ENCODE measurements at places on chromosomes 4 and X.

- DNase-seq, result no peak
Observed at GRCh38 chr4:6868386-6868785, 41.2 kb upstream of the TBC1D14 start.

- DNase-seq, result no peak
Observed at GRCh38 chr4:85569730-85570299, 94.9 kb downstream of the ARHGAP24 start.

DNA sequence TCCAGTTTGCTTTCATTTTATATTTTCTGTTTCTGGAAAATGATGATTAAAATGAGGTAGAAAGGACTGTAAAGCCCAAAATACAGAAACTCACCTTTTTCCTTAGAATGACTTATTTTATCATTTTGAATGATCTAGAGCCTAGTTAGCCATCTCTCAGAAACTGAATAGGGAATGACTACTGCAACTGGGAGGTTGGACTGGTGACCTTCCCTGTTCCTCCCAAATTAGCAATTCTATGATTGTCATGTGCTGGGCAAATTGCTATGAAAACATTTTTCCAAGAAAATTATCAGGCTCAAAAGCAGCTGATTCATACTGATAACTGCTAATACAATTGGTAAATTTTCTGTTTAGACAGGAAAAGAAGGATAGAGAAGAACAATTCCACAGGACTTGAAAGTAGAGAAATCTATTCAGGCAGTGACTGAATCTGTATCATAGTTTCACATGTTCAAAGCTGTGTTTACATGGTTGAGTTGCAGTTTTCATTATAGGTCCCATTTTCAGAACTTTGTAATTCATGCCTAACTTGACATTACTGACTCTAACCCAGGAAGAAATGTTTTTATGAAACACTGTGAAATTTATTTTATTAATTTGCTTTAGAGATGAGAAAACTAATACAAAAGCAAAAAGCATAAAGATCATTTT lies 43.4 kb upstream of the SEC24B start:
- DNase-seq, result no peak

GRCh38 chr4:156476359-156476758 lies 495.2 kb downstream of the PDGFC start:
- DNase-seq, result no peak

DNA sequence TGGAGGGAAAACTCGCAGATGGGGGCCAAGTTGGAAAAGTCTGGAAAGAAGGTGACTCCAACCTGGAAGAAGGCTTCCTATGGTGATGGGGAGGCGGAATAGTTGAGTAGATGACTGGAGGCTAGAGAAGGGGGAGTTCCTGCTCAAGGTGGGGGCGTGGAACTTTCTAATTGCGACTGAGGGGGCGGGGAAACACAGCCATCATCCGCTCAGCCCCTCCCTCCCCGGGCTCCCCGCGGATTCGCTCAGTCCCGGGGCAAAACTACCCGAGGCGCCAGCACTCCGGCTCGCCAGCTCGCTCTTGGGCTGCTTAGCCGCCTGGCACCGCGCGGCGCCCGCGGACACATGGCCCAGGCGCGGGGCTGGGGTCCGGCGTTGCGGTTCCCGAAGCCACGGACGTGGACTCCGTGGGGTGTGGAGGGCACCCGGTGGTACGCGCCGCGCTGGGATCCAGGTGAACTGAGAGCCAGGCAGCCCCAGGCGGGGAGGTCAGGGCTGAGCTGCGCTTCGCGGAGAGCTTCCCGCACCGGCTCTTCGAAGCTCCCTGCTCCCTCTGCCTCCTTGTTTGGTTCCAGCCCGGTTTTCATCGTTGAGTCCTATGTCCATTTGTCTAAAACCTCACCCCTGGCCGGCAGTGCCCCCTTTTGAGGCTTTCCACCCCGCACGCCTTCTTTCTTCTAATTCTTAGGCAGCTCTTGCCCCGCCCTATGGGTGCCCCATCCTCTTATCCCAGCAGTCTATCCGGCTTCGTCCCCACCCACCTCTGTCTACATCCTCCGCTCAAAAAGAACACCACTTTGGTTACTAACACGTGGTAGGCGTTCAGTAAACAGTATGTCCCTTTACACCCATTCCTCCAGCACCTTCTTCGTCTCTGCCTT lies 38.9 kb downstream of the STARD8 start:
- no peak for DNase-seq

DNA sequence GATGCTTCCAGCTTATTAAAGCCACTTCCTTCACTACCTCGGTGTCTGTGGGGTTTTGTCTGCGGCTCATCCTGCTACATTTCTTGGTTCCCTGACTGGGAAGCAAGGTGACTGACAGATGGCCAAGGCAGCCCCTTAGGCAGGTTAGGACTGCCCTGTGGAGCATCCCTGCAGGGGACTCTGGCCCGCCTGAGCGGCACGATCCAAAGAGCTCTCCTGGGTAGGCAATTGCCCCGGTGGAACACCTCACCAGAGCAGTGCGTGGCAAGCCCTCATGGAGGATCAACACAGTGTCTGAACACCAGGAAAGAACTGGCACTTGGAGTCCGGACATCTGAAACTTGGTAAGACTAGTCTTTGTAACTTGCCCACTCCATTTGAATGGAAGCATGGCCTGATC lies 1143.4 kb downstream of the ARAP2 start:
- no peak for DNase-seq

GRCh38 chr4:56757821-56758411 lies 63.6 kb downstream of the SPINK2 start:
- DNase-seq, result peak; percentile 46

GRCh38 chrX:72041176-72041575 lies 90.5 kb downstream of the RTL5 start:
- DNase-seq, result no peak

GRCh38 chrX:42149765-42150164 lies 226.4 kb upstream of the CASK start:
- no peak for DNase-seq

GRCh38 chrX:53319614-53320542 lies 38.5 kb upstream of the IQSEC2 start:
- no peak for DNase-seq

- no peak for DNase-seq
Observed at GRCh38 chrX:139815771-139816170, 107.8 kb upstream of the MCF2 start.

DNA sequence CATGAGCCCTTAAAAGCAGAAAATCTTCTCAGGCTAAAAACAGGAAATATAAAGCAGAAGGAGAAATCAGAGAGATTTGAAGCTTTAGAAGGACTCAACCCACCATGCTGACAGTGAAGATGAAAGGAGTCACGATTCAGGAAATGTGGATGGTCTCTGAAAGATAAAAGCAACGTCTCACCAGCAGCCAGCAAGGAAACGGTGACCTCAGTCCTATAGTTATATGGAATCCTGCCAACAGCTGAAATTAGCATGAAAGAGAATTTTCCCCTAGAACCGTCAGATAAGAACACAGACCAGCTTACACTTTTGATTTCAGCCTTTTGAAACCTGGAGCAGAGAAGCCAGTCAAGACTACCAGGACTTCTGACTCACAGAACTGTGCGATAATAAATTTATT lies 715.7 kb upstream of the HTR2C start:
- DNase-seq, result no peak

- DNase-seq, result no peak
Observed at GRCh38 chr4:118774321-118774720, 61.6 kb downstream of the SEC24D start.

GRCh38 chr4:84967243-84967690 lies 777 bp upstream of the WDFY3 start:
- no peak for DNase-seq

GRCh38 chrX:39731735-39732134 lies 366.0 kb downstream of the BCOR start:
- DNase-seq, result no peak

- DNase-seq, result no peak
Observed at GRCh38 chr4:166903408-166903807, 330.9 kb downstream of the SPOCK3 start.

GRCh38 chr4:38014421-38014852 lies 54.2 kb downstream of the PTTG2 start:
- no peak for DNase-seq

DNA sequence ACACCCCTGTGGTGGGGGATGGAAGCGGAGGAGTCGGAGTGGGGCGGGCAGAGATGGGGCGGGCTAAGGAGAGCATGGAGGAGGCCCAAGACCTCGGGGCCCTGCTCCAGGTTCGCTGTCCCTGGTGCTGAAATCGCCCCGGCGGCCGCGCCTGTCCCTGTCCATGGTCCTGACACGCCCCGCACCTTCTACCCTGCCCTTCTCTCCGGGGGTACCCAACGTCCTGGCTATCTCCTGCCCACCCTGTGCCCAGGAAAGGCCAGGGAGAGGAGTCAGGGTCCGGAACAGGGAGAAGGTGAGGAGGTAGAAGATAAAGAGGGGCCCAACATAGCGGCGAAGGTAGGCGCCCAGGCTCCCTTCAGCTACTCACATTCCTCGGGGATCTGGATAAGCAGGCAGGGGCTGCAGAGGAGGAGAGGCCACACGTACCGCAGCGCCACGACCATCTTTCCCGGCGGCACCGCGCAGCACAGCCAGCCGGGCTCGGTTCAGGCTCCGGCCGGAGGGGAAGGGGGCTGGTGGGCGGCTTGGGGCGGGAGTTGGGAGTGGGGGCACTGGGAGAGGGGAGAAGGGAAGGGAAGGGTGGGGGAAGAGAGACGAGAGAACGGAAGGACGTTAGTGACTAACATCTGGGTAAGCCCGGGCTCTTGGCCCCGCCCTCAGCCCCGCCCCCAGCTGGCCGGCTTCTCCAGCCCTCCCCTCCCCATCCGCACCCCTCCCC lies 10.4 kb downstream of the L1CAM start:
- peak; percentile 47 for DNase-seq

DNA sequence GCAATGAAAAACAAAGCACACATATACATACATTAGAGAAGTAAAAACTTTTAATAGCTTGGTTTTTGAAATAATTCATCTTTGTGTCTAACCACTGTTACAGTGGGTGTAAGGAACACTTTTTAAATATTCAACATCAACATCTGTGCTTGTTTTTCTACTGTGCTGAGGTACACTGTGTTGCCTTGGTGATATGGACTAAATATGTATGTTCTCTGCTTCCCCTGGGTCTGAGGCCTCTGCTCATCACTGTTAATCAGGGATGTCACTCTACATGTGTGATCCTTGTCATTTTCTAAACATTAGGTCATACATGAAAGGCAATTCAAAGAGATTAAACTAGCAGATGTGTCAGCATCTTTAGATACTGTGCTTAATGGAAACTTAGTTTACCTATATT lies 10.9 kb downstream of the MCTS1 start:
- DNase-seq, result no peak

DNA sequence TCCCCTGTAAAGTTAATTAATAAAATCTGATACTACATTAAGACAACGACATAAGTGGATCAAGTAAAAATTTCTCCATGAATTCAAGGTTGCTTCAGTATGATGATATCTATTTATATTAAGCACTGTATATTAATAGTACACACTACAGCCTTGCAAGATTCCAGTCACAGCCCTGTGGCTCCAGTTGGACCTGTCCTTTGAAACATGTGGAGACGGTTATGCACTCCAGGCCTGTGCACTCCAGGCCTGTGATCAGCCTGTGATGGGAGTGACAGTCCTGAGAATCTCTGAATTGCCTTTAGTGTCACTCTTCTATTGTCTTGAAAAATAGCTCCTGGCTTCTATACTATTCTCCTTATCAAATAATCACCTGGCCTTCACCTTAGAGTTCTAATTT lies 981.1 kb upstream of the AGA start:
- no peak for DNase-seq

- no peak for DNase-seq
Observed at GRCh38 chr4:54731552-54731951, 73.8 kb downstream of the KIT start.

DNA sequence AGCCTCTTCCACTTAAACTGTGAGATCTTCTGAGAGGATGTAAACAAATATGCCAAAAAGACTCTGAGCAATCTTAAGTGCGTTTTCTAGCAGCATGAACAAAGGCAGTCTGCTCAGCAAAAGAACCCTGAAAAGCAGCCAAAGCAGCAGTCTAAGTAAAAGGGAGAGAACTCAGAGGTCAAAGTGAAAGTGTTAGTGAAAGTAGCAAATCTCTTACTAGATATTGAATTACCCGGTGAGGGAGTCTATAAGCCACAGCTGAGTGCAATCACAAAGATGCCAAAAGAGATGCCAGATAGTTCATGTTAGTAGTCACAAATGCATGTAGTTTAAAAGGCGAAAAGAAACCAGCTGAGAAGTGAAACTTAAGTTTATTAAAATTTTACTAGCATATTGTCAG lies 7.9 kb upstream of the GNRHR start:
- no peak for DNase-seq

DNA sequence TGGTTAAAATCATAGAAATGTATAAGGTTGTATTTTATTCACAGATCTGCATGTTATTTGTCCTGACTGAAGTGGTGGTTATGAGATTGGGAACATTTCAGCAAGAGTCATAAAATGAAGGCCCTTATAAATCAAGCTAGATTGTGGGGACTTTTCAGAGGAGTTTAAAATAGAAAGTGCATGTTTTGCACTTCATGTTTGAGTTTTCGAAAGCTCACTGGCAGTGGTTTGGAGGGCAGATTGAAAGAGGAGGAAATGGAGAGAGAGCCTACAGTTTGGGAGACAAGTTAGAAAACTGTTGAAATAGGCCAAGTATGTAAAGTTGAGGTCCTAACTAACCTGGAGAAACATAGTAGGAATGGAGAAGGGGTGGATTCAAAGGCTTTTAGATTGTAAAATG lies 124.9 kb downstream of the KDM6A start:
- no peak for DNase-seq

- DNase-seq, result no peak
Observed at GRCh38 chr4:122785099-122785498, 41.5 kb upstream of the FGF2 start.

- DNase-seq, result no peak
Observed at GRCh38 chr4:173074501-173074946, 94.1 kb upstream of the GALNT7 start.

- no peak for DNase-seq
Observed at GRCh38 chr4:81375745-81376144, 96.0 kb downstream of the RASGEF1B start.

GRCh38 chr4:1354136-1354982 lies 7.4 kb downstream of the UVSSA start:
- no peak for DNase-seq

GRCh38 chrX:2316534-2316933 lies 184.2 kb downstream of the DHRSX start:
- DNase-seq, result no peak

DNA sequence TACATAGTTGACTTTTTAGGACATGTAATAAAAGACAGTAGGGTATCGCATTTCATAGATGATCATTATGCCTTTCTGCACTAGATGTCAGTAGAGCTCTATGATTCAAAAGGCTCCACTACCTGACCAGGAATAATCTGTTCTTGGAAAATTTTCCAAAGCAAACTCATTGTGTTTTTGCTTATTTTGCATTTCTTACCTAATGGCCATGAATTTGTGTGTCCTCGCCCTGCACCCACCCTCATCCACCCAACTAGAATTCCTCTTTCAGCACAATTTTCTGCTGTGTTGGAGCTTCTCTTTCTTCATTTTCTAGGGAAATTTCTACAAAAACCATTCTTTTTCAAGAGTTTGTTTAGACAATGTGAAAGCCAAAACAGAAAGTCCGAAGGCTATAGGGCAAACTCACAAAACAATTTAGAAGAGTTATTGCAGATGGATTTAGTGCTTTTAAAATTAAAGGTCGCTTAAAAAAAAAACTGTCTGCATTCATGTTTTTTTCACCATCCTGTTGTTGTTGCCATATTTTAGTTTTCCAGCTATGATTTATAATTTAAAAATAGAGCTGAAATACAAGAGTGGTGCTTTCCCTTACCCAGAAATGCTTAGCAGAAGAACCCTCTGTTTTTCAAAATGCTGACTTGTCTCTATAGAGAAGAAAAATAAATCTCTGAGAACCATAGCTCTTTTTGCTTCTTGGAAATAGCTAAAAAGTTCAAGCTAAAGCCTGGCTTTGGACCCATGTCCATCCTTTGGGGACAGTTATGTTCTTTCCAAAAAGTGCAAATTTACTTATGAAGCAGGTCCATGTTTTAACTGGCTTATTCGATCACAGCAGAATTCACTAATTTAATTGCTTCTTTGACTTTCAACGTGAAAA lies 183.7 kb downstream of the SPATA18 start:
- no peak for DNase-seq
